Hair follicle dermal papilla cell (primary cell): ENCODE measurements at places on chromosomes 7 and 10. TPM values are rescaled to one million over a fixed set of nuclear protein-coding genes. Genes with fewer than 3 reads are reported as not detected.

Gene SUN3
- total RNA-seq, result not detected in 2 replicates

Gene KLF14
- 0.12 TPM in 1 of 2 replicates, not detected in the other for total RNA-seq

Gene AS3MT
- 9.9 and 14.6 TPM in 2 replicates for total RNA-seq

Gene EPO
- total RNA-seq, result not detected in 2 replicates

Gene PRKG1
- 51.0 and 52.4 TPM in 2 replicates for total RNA-seq
